ENCODE measurements at places on chromosomes 11 and 22. TPM values are rescaled to one million over a fixed set of nuclear protein-coding genes. Genes with fewer than 3 reads are reported as not detected.
A peak's percentile ranks its signal among the peaks of the same experiment; 100 is the strongest.

GRCh38 chr11:108694846-108695245 is 30.0 kb downstream of the DDX10 start:
- DNase-seq = no peak

- DNase-seq = no peak
Observed at GRCh38 chr11:59616396-59616982, 915 bp upstream of the OSBP start.

SEC14L2 gene
- 3.3 TPM for total RNA-seq

DNA sequence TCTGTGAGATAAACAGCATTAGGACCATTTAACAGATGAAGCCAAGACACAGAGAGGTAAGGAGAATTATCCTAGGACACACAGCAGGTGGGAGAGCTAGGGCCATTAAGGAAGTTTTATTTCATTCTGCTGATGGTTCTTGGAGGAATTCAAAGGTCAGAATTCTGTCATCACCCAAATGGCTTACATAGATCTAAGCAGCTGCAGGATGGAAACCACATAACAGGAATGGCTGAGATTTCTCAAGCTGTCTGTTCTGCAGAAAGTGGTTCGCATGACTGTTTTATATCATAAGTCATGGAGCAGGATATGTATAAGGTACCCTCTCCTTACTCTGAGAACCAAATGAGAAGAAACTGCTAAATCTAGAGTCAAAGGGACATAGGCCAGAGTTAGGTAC is 163.2 kb upstream of the NARS2 start:
- no peak for DNase-seq

DNA sequence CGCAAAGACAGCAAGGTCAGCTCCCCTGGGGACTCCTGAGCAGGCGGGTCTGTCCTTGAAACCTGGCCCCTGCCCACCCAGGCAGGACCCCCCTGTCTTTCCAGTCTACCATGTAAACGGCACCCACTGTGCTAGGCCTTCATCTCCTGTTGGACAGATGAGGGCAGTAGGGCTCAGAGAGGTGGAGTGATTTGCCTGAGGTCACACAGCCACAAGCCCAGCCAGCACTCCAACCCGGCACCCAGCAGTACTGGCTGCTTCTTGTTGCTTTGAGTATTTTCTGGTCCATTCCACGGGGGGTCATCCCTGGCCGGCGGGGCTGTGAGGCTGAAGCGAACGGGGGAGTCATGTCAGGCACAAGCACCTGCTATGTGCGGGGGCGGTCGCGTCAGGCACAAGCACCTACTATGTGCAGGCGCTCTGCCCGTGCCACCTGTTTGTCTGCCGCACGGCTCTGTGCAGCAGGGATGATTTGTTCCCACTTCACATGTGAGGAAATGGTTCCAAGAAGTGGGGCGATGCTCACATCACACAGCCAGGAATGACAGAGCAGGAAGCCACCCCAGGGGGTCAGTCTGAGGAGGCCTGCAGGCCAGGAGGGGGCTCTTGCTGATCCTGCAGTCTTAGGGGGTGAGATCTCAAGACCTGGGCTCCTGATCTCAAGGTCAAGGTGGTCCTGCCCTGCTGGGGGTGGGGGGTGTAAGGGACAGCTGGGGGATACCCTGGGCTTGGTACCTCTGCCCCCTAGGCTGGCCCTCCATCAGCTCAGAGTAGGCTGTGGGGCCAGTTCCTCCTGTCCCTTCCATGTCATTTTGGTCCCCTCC is 110.7 kb downstream of the CACNA1I start:
- DNase-seq = no peak

HBG1 gene
- total RNA-seq = not detected

GRCh38 chr11:88305430-88305829 is 32.1 kb downstream of the CTSC start:
- no peak for DNase-seq

CRYBB3 gene
- not detected for total RNA-seq

DNA sequence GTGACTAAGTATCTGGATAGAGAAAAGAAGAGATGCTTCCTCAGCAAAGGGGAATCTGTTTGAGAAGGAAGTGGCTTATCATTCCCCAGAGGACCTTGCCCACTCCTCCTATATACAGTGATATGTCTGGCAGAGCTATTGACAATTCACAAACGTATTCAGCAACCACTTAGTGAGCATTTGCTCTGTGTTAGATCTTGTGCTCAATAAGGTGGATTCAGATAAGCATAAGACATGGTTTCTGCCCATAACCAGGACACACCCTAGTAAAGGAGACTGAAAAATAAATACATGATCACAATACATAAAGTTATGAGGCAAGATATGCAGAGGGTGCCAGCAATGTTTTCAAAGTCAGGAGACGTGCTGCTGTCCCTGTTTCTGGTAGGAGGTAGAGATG is 1.4 kb downstream of the TMEM9B start:
- no peak for DNase-seq

DNA sequence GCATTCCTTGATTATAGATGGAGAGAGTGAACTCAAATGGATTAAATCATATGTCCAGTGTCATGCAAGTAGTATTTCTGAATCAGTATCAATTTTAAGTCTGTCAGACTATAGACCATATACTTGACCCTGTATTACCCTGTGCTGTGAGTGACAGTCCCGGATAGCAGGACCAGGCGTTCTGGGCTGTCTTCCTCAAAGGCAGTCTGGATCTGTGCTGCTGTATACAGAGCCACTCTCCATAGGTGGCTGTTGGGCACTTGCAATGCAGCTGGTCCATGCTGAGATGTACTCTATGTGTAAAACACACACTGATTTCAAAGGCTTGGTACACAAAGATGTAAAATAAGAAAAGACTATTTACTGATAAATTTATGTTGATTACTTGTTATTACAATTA is 294.3 kb downstream of the OPCML start:
- DNase-seq = no peak

DNA sequence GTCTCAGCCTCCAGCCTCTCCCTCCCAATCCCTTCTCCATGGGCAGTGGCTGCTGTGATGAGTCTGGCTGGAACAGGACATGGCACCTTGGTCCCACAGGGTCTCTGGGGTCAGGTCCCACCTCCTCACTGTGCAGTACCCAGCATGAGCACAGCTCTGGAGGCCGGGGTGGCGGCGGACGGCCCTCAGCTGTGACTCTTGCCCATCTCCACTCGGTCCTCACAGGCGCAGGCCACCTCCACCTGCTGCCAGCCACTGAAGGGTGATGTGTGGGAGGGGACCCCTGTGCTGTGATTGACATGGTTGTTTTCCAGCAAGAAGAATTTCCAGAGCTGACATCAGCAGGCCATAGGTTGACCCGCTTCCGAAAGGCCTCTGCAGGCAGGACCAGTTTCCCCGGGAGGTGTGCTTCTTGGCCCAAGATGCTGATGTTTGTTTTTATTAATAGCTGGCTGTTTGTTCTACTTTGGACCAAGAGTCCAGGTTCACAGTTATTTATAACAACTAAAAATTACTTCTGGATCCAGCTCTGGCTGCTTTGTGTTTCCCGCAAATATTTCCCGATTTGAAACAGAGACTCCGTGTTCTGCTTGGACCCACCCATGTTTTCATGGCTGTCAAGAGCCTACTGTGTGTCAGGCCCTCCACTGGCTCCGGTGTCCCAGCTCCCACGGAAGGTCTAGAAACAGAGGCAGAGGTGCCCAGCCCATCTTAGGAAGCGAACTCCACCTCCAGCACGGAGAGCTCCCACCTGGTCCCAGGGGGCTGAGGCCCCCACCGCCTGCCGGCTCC is 45.7 kb downstream of the SCUBE1 start:
- DNase-seq = no peak

CCDC116 gene
- total RNA-seq = not detected

- DNase-seq = no peak
Observed at GRCh38 chr11:85531191-85531897, 95.8 kb downstream of the DLG2 start.

GRCh38 chr11:100469835-100470234 is 217.3 kb upstream of the ARHGAP42 start:
- no peak for DNase-seq

- peak; percentile 84 for DNase-seq
Observed at GRCh38 chr11:16604794-16605388, 133.6 kb upstream of the C11orf58 start.

GRCh38 chr22:38267086-38267485 is 5.7 kb downstream of the TMEM184B start:
- no peak for DNase-seq

DNA sequence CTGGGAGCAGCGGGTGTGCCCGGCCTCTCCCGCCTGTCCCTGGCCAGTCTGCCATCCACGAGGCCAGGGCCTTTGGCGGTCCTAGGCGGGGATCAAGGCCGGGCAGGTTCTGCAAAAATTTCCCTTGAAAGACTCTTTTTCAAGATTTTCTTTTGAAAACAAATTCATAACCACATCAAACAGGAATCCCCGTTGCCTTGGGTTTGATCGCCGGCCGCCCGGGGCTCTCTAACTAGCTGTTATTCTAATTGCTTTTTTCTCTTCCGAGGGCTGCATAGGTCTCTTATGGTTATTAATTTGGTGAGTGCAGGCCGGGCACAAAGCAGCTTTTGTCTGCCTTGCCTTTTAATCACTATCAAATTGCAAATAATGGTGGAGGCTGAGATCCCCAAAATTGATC is 42.0 kb downstream of the CDKN1C start:
- DNase-seq = no peak

- DNase-seq = no peak
Observed at GRCh38 chr22:47550524-47551430, 788.3 kb downstream of the TBC1D22A start.

OR52A1 gene
- total RNA-seq = not detected

ZNF214 gene
- 3.3 TPM for total RNA-seq

DNA sequence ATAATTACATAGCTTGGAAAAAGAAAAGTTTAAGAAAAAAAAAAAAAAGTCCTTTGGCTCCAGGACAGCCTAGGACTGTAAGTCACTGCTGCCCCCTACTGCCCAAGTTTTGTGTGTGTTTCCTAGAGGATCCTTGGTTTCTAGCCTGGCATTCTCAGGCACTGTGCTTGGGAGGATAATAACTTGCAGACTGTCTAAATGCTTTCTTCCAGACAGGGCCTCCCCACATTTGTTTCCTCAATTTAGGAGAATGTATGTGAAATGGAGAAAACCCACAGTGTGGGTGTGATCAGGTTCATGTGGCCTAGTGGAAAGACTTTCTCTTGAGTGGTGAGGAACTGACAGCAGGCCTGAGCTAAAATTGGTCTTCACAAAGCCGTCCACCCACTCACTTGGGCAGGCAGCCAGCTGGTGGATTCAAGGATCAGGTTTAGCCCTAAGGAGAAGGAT is 191.0 kb downstream of the NAV2 start:
- DNase-seq = peak; percentile 67

DNA sequence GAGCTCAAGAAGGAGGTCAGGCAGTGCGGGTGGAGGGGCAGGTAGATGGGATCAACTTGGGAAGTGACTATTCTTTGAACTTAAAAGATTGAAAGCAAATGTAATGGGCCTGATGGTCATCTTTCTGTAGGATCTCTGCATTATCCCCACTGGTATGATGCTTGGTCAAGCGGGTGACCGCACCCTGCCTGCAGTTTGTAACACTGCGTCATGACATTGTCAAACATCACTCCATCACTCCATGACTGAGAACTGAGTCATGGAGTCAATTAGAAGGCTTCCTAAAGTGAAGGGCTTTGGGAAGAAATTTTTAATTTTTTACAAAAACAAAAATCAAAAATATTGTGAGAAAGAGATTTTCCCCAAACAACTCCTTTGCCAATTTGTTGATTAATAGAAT is 62.4 kb upstream of the BMAL1 start:
- DNase-seq = no peak

- DNase-seq = no peak
Observed at GRCh38 chr11:101759771-101760450, 154.9 kb upstream of the CEP126 start.

DNA sequence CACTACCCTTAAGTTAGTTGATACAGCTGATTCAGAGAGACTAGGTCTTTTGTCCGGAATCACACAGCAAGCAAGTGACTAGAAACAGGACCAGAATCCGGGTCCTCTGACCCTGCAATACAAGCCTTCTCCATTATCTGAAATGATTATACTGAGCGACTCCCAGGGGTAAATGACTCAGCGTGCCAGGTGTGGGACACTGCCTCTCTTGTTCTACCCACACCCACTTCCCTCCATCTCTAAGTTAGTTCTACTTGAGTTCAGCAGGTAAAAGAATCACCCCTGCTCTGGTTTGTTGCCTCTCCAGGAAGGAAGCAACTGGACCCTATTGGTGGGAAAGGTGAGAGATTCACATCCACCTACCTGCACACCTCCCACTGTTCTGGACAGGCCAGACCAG is 156.9 kb downstream of the DBX1 start:
- peak; percentile 56 for DNase-seq

- DNase-seq = peak; percentile 9
Observed at GRCh38 chr11:62147545-62147944, 23.7 kb downstream of the INCENP start.

- no peak for DNase-seq
Observed at GRCh38 chr11:94638301-94638901, 71.2 kb downstream of the PIWIL4 start.

REXO2 gene
- 24.5 TPM for total RNA-seq

GRCh38 chr22:41638124-41638523 is 17.0 kb downstream of the XRCC6 start:
- DNase-seq = no peak

GRCh38 chr11:59076876-59077571 is 9.1 kb upstream of the GLYATL1B start:
- DNase-seq = peak; percentile 69

DNA sequence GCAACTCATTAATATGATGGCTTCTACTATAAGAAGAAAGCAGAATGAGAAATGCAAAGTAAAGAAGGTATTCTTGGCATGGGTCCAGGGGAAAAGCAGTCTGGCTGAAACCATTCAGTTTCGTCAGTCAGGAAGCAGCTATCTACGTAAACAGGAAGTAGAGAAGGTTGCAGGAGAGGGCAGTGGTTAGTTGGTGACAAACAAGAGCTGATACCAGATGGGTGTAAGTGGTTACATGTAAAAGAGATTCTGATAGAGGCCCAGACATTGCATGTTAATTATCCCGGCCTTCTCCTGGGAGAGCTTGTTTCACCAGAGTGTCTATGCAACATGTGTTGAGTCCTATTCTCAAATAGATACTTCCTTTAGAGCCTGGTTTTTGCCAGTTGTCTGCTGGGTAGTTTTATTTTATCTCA is 58.4 kb upstream of the PSMA1 start:
- DNase-seq = no peak

GRCh38 chr11:120401506-120401905 is 65.3 kb downstream of the ARHGEF12 start:
- DNase-seq = no peak

DNA sequence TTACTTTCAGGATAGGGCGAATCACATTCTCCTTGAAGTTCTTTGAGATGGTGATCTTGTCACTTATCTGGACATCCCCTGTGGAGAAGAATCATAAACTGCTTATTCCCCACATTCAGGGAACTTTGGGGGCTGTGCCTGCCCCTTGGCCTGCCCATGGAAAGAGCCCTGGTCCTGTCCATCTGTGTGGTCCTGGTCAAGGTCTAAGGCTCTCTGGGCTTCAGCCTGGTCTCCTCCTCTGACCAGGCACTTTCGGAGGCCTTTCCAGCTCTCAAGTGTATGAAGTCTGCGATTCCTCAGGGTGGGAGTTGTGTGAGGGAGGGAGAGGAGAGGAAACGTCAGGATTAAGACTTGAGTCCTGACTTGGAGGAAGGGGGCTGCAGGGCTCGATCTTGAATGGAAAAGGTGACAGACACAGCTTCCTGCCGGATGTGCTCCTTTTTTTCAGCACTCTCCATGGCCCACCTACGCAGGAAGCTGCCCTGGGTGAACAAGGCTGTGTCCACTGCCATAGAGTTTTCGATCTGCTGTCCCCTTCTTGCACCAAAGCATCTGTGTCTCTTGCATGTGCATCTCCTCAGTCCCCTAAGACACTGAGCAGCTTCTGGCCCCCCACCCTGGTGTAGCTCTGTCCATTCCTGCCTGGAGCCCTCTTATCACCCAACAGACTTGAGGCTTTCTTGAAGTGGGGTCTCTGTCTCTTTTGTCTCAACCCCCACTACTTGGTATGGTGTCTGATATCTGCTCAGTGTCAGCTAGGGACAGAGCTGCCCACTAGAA is 50.8 kb upstream of the PHOX2A start:
- DNase-seq = no peak

DLG2 gene
- 0.18 TPM for total RNA-seq
